Endothelial cell of umbilical vein (primary cell): ENCODE measurements at places on chromosomes 12 and 14.

DNA sequence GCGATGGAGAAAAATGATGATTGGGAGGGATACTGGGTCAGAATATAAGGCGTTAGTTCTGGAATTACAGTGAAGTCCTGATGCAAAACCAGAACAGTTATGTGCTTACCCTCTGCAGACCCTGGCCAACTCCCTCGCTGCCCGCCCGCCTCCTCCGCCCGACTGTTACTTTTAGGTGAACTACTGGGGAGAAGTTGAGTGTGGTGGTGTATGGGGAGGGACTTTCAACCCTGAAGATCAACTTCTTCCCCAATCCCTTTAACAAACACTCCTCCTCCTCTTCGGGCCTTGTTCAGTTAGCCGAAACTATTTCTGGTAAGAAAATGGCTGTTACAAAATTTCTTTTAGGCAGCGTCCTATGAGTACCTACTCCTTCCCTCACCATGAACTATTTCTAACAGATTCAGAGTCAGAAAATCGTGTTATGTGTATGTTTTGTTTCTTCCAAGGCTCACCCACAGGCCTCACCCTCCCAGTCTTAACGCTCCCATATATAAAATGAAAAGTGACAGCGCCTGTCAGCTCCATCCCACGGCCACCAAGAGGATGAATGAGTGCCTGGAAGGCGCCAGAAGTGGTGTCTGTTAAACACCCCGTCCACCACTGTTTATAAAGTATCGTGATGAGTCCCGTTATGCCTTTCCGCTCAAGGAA is 1.3 kb downstream of the FBXO33 start:
- no peaks in the 10 kb centered on the region for H3K27me3 ChIP-seq
- no peaks in the 10 kb centered on the region for H3K36me3 ChIP-seq
- H3K4me1 ChIP-seq: peaks cover 38% of the 10 kb centered on the region
- DNase-seq: peak; percentile 20

DNA sequence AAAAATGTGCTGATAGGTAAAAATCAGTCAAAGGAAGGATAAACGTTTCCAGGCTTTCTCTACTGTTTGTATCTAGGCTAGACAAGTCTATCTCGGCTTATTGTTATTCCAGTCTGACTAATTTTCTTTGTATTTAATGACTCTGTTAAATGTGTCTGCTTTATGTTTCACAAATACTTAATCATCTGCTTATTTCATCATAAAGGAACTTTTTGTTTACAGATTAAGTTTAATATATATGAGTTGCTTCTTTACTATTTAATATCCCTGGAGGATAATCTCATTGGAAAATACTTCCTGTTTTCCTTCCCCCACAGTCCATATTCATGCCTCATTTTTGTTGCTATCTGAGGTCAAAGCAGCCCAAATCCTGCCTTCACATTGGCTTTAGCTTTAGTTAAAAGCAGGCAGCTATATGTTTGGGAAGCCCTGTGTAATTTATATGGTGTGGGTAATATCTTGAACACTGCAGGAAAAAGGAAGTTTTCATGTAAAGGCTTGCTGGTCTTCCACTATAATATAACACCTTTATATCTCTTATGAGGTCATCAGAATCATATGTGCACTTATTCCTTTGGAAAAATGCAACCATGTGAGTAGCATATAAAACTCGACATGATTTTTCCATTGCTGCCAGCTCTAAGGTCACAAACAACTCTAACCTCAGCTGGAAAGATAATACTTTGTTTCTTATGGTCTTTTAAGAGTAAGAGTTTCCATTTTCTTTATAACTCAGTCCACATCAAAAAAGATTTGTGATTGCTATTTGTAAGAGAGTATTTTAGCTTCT is 76.8 kb downstream of the ALX1 start:
- H3K4me3 ChIP-seq: no peak overlapping the region
- H3K27me3 ChIP-seq: no peaks in the 10 kb centered on the region
- no peaks in the 10 kb centered on the region for H3K36me3 ChIP-seq

GRCh38 chr12:75720812-75721641 is 209.6 kb upstream of the KRR1 start:
- H3K4me1 ChIP-seq: peaks cover 45% of the 10 kb centered on the region
- no peak overlapping the region for H3K4me3 ChIP-seq
- H3K27me3 ChIP-seq: no peaks in the 10 kb centered on the region

DNA sequence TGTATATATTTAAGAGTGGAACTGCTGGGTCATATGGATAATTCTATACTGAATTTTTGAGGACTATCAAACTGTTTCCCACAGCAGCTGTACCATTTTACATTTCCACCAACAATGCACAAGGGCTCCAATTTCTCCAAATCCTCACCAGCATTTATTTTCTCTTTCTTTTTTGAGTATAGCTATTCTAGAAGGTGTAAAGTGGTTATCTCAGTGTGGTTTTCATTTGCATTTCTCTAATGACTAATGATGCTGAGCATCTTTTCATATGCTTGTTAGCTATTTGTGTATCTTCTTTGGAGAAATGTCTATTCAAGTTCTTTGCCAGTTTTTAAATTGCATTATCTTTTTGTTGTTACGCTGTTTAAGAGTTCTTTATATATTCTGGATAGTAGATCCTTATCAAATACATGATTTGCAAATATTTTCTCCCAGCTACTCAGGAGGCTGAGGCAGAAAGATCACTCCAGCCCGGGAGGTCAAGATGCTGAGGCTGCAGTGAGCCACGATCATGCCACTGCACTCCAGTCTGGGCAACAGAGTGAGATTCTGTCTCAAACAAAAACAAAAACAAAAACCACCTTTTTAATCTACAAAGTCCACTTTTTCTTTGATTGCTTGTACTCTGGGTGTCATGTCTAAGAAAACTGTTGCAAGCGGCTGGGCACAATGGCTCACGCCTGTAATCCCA is 32.8 kb downstream of the GTF2A1 start:
- no peaks in the 10 kb centered on the region for H3K36me3 ChIP-seq
- H3K4me1 ChIP-seq: no peaks in the 10 kb centered on the region
- H3K27ac ChIP-seq: no peak overlapping the region
- no peaks in the 10 kb centered on the region for H3K27me3 ChIP-seq

DNA sequence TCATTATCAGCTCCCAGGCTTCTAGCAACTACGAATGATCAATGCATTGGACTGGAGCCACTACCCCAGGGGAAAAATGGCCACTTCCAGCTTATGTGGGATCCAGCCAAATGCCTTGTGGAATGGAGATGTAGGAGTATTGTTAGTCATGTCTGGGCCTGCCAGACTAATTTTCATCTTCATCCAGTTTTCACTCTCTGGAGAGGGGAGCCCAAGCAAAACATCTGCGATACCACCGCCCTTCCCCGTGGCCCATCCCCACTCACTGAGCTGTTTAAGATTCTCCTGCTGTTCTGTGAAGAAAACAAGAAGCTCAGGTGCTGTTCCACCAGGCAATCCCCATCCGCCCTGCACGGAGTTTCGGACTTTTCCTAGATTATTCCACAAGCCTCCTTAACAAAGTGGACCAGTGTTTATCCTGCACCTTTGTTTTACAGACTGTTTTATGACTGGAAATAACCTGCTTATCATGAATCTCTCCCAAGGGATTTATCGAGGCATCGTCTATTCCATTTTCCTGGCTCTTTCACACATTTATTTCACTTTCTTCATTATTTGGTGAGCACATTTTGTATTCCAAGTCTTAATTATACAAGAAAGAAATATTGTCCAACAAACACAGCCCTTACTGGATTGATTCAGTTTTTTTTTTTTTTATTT is 35.5 kb upstream of the MAX start:
- no peak for DNase-seq
- H3K27ac ChIP-seq: no peak overlapping the region
- no peaks in the 10 kb centered on the region for H3K36me3 ChIP-seq
- peaks cover 5% of the 10 kb centered on the region for H3K27me3 ChIP-seq
- H3K4me3 ChIP-seq: no peak overlapping the region

GRCh38 chr12:48004053-48004941 is at the start of gene COL2A1:
Gene COL2A1 (minus strand): TSS chr12:48004476. CDS start chr12:48004321, 155 bp downstream.
- no peak within 1 kb of the TSS for H3K27ac ChIP-seq
- peak; percentile 27 for DNase-seq

- peak; percentile 57 for DNase-seq
- H3K27me3 ChIP-seq: no peaks in the 10 kb centered on the region
- peaks cover 14% of the 10 kb centered on the region for H3K4me1 ChIP-seq
- no peaks in the 10 kb centered on the region for H3K36me3 ChIP-seq
- peak overlapping the region; percentile 87 for H3K4me3 ChIP-seq
Observed at GRCh38 chr12:27244689-27245488, 803 bp downstream of the STK38L start.

DNA sequence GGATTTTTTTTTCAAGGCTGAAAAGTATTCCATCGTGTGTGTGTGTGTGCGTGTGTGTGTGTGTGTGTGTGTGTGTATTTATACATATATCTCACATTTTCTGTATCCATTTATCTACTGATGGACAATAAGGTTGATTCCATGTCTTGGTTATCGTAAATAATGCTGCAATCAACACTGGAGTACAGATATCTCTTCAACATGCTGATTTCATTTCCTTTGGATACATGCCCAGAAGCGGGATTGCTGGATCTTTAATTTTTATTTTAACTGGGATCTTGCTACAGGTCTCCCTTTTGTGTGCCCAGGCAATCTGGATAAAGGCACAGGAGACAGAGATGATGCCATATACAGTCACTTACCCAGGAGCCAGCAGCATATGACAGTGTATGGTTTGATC is 338.1 kb downstream of the SOX5 start:
- peak; percentile 32 for DNase-seq
- no peaks in the 10 kb centered on the region for H3K27me3 ChIP-seq
- no peaks in the 10 kb centered on the region for H3K36me3 ChIP-seq
- no peak overlapping the region for H3K27ac ChIP-seq

GRCh38 chr12:103771466-103771865 is 69.6 kb downstream of the NT5DC3 start:
- H3K4me3 ChIP-seq: no peak overlapping the region
- no peaks in the 10 kb centered on the region for H3K4me1 ChIP-seq
- H3K36me3 ChIP-seq: no peaks in the 10 kb centered on the region

- H3K36me3 ChIP-seq: peaks cover 25% of the 10 kb centered on the region
- no peak for DNase-seq
- H3K4me1 ChIP-seq: peaks cover 44% of the 10 kb centered on the region
- H3K27me3 ChIP-seq: no peaks in the 10 kb centered on the region
Observed at GRCh38 chr14:74949191-74949601, 6.2 kb downstream of the PGF start.

GRCh38 chr12:76201316-76201715 is 116.8 kb upstream of the NAP1L1 start:
- DNase-seq: no peak
- no peaks in the 10 kb centered on the region for H3K36me3 ChIP-seq
- no peaks in the 10 kb centered on the region for H3K27me3 ChIP-seq
- H3K4me1 ChIP-seq: no peaks in the 10 kb centered on the region
- no peak overlapping the region for H3K4me3 ChIP-seq
- no peak overlapping the region for H3K27ac ChIP-seq

- peak; percentile 88 for DNase-seq
- no peaks in the 10 kb centered on the region for H3K27me3 ChIP-seq
- H3K27ac ChIP-seq: peak overlapping the region; percentile 80
- H3K36me3 ChIP-seq: peaks cover 11% of the 10 kb centered on the region
Observed at GRCh38 chr12:92144631-92145480, 790 bp downstream of the BTG1 start.

GRCh38 chr12:62728741-62729140 is 206.2 kb downstream of the PPM1H start:
- H3K4me3 ChIP-seq: no peak overlapping the region
- peaks cover 52% of the 10 kb centered on the region for H3K4me1 ChIP-seq
- no peaks in the 10 kb centered on the region for H3K36me3 ChIP-seq
- DNase-seq: no peak

GRCh38 chr14:100072783-100073346 is 7.6 kb downstream of the EVL start:
- no peaks in the 10 kb centered on the region for H3K36me3 ChIP-seq
- peaks cover 13% of the 10 kb centered on the region for H3K4me1 ChIP-seq
- H3K27ac ChIP-seq: no peak overlapping the region
- no peaks in the 10 kb centered on the region for H3K27me3 ChIP-seq

DNA sequence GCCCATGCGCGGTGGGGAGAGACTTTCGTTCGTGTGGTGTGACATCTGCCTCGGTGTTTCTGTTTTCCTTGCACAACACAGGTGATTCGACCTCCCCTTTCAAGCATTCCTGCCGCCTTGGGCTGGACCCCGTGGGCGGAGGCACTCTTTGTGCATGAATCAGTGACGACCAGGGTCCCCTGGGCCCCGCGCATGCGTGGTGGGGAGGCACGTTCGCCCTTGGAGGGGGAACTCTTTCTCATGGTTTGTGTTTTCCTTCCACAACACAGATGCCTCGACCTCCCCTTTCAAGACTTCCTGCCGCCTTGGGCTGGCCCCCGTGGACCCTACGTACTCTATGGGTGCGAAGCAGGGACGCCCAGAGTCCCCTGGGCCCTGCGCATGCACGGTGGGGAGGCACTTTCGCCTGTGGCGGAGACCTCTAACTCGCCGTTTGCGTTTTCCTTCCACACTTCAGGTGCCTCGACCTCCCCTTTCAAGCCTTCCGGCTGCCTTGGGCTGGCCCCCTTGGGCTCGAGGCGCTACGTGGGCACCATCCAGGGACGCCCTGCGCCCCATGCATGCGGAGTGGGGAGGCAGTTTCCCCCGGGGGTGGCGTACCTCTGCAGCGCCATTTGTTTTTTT is 340.9 kb downstream of the ALG10 start:
- H3K27ac ChIP-seq: no peak overlapping the region
- no peaks in the 10 kb centered on the region for H3K4me1 ChIP-seq
- DNase-seq: no peak
- no peaks in the 10 kb centered on the region for H3K27me3 ChIP-seq

DNA sequence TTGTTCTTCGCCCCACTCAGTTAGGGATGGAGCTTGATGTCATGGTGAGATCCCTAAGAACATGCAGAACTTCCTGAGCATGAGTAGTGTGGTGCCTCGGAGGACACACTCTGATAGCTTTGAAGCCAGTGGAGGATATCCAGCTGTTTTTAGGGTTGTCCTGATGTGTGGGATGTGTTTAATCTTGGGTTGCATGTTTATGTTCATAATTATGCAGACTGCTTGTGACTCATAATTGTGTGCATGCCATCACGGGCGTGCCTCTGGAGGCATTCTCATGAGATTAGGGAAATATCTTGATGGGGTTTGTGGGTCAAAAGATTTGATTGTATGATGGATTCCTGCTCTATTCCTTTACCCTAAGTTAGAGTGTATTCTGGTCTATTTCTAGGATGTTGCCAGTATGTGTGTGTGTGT is 267.4 kb upstream of the PELI2 start:
- H3K4me1 ChIP-seq: peaks cover 8% of the 10 kb centered on the region
- no peak overlapping the region for H3K27ac ChIP-seq
- H3K36me3 ChIP-seq: no peaks in the 10 kb centered on the region
- no peak overlapping the region for H3K4me3 ChIP-seq
- H3K27me3 ChIP-seq: no peaks in the 10 kb centered on the region
- DNase-seq: peak; percentile 24

DNA sequence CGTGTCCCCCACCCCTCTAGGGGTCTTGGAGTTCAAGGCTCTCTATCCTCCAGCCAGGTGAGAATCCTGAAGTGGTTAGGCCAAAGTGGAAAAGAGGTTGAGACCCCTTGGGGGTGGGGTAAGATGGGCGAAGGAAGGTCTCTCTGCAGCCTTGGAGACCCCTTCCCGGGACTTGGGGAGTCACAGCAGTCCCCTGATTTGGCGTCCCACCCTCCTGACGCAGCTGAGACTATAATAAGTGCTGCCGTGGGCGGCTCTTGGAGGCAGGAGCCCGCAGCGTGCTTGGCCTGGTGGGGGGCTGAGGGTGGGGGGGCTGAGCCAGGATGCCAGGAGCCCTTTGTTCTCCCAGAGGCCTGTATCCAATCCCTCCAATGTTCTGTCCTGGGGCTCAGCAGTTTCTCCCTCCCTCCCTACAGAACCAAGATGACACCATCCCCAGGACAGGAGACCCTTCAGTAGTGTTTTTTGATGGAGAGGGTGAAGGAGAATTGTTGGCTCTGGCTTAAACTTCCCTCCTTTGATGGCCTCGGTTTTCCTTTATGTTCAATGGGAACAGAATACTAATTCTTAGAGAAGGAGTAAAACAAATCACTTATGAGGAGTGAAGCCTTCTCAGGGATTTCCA is 1.5 kb upstream of the AGAP2 start:
- no peaks in the 10 kb centered on the region for H3K36me3 ChIP-seq
- H3K27me3 ChIP-seq: peaks cover 52% of the 10 kb centered on the region
- H3K4me3 ChIP-seq: no peak overlapping the region
- peaks cover 5% of the 10 kb centered on the region for H3K4me1 ChIP-seq
